Activated CD4-positive, alpha-beta T cell treated with anti-CD3 and anti-CD28 coated beads for 4 hours (primary cell): ENCODE measurements at places on chromosomes 12 and 14.

DNA sequence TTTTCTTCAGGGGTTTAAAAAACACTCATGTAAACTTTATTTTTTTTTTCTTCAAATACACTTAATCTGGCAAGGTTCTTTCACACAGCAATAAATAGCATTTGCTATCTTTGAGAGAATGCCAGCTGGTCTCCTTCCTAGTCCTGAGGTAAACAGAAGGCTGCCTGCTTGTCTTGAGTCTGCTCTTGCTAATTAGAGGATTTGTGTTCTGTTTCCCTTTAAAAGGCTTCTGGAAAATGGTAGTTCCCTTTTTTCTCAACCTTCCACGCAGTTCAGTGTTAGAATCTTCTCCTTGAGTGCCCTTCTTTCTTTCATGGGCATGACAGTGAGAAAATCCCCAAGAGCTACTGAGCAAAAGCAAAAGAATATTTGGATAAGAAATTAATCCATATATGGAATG is 92.3 kb upstream of the DCN start:
- no peak for DNase-seq

DNA sequence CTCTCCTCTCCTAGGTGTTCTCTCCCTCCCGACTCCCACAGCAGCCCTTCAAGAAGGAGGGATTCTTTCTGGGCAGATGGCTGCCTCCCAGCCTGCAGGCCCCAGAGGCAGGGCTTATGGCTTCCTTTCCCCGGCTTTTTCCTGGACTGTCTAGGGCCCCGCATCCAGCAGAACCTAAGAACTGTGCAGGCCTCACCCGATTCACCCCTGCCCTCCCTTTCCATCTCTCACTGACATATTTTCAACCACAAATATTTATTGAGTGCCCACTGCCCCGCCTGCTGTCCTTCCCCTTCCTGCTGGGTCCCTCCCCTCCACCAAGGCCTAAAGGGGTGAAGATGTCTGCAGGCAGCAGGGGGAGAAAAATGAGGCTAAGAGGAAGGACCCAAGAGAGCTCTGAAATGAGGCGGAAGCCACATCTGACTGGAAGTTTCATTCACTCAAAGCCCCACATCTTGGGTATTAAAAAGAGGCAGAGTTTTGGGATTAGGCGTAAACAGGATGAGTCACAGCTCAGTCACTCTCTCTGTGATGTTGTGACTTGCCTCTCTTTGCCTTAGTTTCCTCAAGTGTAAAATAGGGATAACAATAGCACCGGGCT is 2.9 kb downstream of the SCNN1A start:
- DNase-seq: no peak

DNA sequence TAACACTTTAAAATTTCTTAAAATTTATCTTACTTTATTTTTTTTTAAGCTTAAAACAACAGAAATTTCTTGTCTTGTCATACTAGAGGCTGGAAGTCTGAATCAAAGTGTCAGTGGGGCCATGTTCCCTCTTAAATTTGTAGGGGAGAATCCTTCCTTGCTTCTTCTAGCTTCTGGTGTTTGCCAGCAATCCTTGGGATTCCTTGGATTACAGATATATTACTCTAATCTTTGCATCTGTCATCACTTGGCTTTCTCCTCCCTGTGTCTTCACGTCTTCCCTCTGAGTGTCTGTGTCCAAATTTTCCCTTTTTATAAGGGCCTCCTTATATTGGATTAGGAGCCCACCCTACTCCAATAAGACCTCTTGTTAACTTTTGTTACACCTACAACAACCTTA is 135.6 kb upstream of the PTPRB start:
- DNase-seq: no peak

GRCh38 chr14:89190765-89191513 is 226.1 kb downstream of the FOXN3 start:
- DNase-seq: no peak

GRCh38 chr12:13197526-13198143 is 1.1 kb downstream of the EMP1 start:
- no peak for DNase-seq

DNA sequence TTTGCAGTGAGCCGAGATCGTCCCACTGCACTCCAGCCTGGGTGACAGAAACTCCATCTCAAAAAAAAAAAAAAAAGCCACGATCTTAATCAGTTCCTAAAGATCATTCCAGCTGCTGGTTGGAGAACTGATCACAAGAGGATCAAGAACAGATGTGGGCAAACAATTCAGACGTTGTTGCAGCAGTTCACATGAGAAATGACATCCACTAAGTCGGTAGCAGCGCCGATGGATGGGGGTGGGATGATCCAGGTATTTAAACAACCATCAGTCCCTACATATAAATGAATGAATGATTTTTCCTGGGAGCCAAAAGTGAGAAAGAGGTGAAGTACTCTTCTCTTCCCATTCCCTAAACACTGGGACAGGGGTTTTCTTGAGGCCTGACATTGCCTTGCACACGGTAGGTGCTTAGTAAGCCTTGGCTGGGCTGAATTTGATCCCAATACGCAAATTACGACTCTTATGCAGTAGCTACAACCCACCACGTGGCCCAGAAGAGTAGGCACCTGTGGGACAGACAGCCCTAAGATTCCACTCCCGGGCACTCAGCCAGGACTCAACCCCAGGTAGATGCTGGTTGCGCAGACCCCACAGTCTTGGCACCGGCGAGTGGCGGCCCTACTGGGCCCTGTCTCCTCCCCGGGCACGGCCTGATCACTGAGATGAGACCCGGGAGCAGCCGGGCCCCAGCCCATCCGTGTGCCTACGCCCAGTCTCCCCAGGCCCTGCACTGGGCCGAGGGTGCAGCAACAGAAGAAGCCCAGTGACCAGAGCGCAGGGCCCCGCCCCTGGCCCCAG is 565 bp downstream of the SPRYD3 start:
- peak; percentile 42 for DNase-seq

DNA sequence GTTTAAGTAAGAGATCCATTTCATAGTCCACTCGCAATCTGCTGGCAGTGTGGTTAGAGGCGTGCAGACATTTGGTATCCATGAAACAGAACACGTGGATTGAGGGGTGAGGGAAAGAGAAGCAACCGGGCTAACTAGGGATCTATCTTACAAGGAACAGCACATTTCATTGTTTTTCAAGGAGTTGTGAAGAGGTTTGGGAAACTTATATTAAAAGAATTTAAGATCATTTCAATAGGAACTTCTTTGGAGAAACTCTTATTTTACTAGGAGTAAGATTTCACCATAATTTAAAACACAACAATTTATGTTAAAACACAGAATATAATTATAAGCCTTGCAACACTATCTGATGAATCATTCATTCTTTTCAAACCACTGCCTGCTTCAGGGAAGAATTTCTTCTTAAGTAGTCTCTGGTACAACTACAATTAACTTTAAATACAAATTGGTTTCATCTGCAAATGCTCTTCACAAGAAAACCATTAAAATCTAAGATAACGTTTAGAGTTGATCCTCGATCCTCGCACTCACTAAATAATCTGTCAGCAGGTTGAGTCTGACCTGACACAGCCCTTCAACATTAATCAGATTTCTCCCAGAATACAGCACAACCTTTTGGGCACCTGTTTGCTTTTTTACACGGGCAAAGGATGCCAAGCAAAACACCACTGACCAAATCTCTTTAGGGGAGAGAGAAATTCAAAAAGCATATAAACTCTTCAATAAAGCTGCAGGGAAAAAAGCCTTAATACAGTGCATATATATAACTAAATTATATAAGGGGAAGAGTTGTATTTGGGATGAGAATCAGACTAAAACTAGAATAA is 27.3 kb downstream of the PPTC7 start:
- no peak for DNase-seq

DNA sequence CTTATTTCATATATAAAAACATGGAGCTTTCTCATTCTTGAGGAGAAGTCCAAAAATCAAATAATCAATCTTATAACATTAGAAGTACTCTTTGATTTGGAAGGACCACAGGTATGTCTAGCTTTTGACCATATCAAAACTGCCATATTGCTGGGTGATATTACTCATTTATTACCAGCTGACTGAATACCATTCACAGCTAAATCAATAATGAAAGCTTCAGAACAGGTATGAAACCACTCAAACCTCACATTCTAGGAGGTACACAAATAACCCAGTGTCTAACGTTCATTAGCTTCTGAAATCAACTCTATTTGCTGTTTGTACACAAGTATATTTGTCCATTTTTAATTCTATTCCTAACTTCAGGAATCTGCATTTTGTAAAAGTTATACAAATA is 16.8 kb upstream of the CCDC91 start:
- no peak for DNase-seq

GRCh38 chr14:58395562-58395811 is 243 bp upstream of the TOMM20L start:
- DNase-seq: no peak

GRCh38 chr12:45336331-45336730 is 120.4 kb downstream of the ANO6 start:
- DNase-seq: no peak

- no peak for DNase-seq
Measured at GRCh38 chr14:87052646-87053225, 940.2 kb downstream of the GALC start.

DNA sequence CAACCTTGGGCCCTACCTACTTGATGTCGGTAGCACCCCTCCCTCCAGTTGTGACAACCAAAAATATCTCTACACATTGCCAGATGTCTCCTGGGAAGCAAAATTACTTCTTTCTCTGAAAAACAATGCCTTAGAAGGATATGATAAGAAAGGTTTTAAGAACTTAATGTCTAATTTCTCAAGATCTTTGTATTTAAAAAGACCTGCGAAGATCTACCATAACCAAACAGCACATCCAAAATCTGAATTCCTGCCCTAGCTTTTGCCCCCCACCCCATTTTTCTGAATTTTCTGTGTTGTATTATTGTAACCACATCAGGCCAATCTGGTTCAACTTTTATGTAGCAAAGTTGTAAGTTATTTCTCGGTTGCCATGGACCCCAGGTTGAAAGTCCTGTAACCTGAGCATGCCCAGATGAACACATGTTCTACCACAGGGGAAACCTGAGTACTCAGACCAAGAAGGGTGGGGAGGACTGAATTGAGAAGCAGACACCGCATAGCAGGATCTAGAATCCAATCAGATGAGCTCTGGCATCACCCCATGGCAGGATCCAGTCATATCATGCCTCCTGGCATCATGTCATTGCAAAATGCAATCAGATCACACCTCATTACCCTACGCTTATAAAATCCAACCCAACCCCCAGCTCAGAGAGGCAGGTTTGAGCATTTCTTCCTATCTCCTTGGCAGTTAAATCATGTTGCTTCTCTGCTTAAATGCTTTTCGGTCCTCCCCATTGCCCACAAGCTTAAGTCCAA is 8.7 kb downstream of the TMEM253 start:
- DNase-seq: no peak

- DNase-seq: no peak
Measured at GRCh38 chr12:2609020-2609419, 185.8 kb upstream of the FKBP4 start.

- no peak for DNase-seq
Measured at GRCh38 chr14:35159742-35160409, 37.5 kb downstream of the PRORP start.

DNA sequence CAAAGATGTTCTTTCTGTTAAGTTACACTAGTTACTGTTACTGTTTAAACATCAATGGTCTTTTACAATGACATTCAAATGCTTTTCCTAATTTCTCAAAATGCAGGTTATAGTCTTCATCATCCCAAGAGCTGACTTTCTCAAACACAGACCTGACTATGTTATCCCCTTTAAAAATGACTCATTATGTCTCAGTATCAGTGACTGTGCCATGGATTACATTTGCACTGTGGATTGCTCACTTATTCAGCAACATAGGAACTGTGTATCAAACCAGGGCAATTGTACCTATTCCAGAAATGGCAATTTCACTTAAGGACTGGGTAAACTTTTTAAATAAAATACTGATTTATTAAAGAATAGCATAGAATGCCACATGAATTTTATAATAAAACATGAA is 630.2 kb upstream of the NOVA1 start:
- no peak for DNase-seq

- DNase-seq: no peak
Measured at GRCh38 chr14:99242816-99243721, 28.9 kb downstream of the BCL11B start.

DNA sequence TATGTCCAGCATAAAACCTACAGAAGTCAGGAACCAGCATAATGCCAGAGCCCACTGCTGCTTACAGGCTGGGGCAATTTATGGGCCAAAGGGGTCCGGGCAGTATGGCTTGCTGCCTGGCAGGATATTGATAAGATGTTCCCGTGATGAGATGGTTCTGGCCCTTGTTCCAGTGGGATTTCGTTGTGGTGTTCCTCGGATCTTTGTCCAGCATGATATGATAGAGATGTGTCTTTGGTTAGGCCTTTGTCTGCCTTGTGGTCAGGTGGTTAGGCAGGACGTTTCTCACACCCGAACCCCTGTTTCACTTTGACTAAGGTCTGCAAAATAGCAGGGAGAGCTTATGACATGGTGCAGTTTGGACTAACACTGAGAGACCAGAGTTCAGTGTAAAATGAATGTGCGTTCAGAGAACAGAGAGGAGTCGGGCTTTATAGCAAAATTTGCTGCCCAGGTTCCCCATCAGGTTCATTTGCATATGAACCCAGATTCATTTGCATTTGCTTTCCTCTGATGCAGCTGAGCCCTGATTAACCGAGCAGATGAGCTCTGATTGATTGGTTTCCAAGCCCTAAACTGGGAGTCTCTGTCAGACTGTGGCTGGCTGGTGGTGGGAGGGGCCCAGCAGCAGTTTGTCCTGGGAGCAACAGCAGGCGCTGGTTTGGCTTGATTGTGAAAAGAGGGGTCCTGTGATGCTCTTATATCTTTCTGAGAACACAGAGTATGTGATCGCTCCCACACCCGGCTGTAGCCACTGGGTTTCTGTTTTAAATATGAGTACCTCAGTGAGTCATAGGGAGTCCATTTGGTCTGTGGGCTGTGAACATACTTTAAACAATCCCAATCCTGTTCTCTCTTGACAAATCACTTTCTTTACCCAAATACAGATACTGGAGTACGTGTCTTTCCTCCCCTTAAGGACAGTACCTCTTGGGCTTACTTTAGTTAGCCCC is 156.3 kb upstream of the PZP start:
- peak; percentile 3 for DNase-seq

- no peak for DNase-seq
Measured at GRCh38 chr12:106213662-106214061, 34.2 kb downstream of the CKAP4 start.
